ENCODE measurements at places on chromosomes 3 and 15. TPM values are rescaled to one million over a fixed set of nuclear protein-coding genes. Genes with fewer than 3 reads are reported as not detected.

PCSK6 gene
- 0.42 TPM for polyA plus RNA-seq

TRIM59 gene
- 17.2 TPM for polyA plus RNA-seq

MST1R gene
- 0.64 TPM for polyA plus RNA-seq

GRAMD1C gene
- 1.2 TPM for polyA plus RNA-seq

CFAP100 gene
- not detected for polyA plus RNA-seq

BOC gene
- 17.7 TPM for polyA plus RNA-seq
